Neuronal stem cell (in vitro differentiated cells): ENCODE measurements at places on chromosomes 3 and 15.
A peak's percentile ranks its signal among the peaks of the same experiment; 100 is the strongest.

GRCh38 chr3:44568561-44568960 is 13.6 kb downstream of the ZKSCAN7 start:
- H3K4me1 ChIP-seq, result no peaks in the 10 kb centered on the region
- no peak overlapping the region for H3K27ac ChIP-seq
- no peak for DNase-seq
- H3K27me3 ChIP-seq, result no peaks in the 10 kb centered on the region

GRCh38 chr15:67472957-67473356 is 48.0 kb upstream of the C15orf61 start:
- DNase-seq, result no peak
- no peaks in the 10 kb centered on the region for H3K36me3 ChIP-seq
- H3K4me1 ChIP-seq, result no peaks in the 10 kb centered on the region
- no peak overlapping the region for H3K27ac ChIP-seq
- H3K4me3 ChIP-seq, result no peak overlapping the region

DNA sequence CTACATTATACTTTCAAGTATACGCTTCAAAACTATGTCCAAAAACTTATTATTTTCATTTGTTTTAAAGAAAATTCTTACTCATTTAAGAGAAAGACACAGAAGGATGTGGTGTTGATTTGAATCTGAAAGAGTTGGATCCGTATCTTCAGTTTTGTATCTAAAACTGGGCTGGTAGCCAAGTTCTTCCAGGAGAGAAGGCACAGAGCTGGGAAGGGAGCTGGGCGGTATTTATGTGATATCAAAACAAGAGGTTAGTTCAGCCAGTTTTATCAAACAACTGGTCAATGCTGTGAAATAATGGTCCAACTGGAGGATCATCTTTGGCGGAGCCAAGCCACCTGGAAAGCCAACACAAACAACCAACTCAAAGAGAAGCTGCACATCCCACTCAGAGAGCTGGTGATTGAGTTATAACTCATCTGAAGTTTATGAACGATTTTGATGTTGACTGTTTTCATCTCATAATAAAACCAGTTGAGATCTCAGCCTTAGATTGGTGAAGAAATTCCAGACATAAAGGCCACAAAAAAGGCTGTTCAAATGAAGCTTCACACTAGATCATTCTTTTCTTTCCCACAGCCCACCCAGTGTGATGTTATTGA is 489.6 kb upstream of the RASGRP1 start:
- no peaks in the 10 kb centered on the region for H3K27me3 ChIP-seq
- no peak overlapping the region for H3K4me3 ChIP-seq
- DNase-seq, result no peak

- H3K27ac ChIP-seq, result no peak overlapping the region
- H3K27me3 ChIP-seq, result no peaks in the 10 kb centered on the region
- no peak for DNase-seq
- H3K36me3 ChIP-seq, result no peaks in the 10 kb centered on the region
- H3K4me1 ChIP-seq, result no peaks in the 10 kb centered on the region
Measured at GRCh38 chr3:70871909-70872656, 559.6 kb upstream of the MDFIC2 start.

- H3K36me3 ChIP-seq, result no peaks in the 10 kb centered on the region
- no peak overlapping the region for H3K4me3 ChIP-seq
- no peak for DNase-seq
- H3K27me3 ChIP-seq, result no peaks in the 10 kb centered on the region
Measured at GRCh38 chr15:68697711-68698690, 119.2 kb downstream of the CORO2B start.

GRCh38 chr3:42683875-42684598 is 1.3 kb upstream of the KLHL40 start:
- no peak for DNase-seq
- H3K36me3 ChIP-seq, result no peaks in the 10 kb centered on the region
- no peak overlapping the region for H3K4me3 ChIP-seq
- H3K27ac ChIP-seq, result no peak overlapping the region
- peaks cover 2% of the 10 kb centered on the region for H3K4me1 ChIP-seq

- peaks cover 8% of the 10 kb centered on the region for H3K4me1 ChIP-seq
- no peak overlapping the region for H3K27ac ChIP-seq
- peaks cover 4% of the 10 kb centered on the region for H3K36me3 ChIP-seq
- H3K4me3 ChIP-seq, result no peak overlapping the region
Measured at GRCh38 chr3:120693439-120694171, 11.6 kb upstream of the HGD start.

DNA sequence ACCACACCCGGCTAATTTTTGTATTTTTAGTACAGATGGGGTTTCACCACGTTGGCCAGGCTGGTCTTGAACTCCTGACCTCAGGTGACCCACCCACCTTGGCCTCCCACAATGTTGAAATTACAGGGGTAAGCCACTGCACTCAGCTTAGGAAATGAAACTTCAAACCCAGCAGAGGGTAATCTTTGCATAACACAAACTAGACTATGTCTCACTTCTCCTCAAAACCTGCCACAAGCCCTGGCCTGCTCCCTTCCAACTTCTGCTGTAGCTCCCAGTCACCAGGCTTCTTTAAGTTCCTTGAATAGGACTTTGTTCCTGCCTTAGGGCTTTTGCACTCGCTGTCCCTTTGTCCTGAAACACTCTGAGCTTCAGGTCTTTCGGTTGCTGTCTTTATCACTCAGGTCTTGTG is 39.2 kb upstream of the SEMA4B start:
- H3K27me3 ChIP-seq, result no peaks in the 10 kb centered on the region
- H3K36me3 ChIP-seq, result no peaks in the 10 kb centered on the region

DNA sequence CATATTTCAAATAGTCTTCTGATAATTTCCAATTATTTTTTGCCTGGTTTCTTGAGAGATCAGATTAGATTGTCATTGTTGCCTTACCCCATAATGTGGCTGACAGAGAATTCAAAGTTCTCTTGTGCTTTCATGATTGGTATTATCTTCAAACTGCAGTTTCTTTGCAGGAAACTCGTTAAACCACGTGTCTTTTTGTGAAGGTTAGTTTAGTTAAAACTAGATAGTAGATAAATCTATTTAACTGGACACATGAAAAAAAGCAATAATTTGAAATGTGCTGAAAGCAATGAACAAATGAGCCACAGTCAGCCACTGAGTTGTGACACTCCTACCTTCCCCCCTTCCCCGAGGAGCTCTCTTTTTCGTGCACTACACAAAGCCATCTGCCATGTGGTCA is 327.5 kb upstream of the UMPS start:
- no peaks in the 10 kb centered on the region for H3K27me3 ChIP-seq
- H3K4me3 ChIP-seq, result no peak overlapping the region
- peaks cover 16% of the 10 kb centered on the region for H3K36me3 ChIP-seq
- H3K27ac ChIP-seq, result no peak overlapping the region
- DNase-seq, result no peak
- peaks cover 18% of the 10 kb centered on the region for H3K4me1 ChIP-seq

GRCh38 chr3:19399356-19399755 is 251.0 kb downstream of the KCNH8 start:
- DNase-seq, result no peak
- no peak overlapping the region for H3K27ac ChIP-seq
- no peaks in the 10 kb centered on the region for H3K27me3 ChIP-seq
- no peak overlapping the region for H3K4me3 ChIP-seq

DNA sequence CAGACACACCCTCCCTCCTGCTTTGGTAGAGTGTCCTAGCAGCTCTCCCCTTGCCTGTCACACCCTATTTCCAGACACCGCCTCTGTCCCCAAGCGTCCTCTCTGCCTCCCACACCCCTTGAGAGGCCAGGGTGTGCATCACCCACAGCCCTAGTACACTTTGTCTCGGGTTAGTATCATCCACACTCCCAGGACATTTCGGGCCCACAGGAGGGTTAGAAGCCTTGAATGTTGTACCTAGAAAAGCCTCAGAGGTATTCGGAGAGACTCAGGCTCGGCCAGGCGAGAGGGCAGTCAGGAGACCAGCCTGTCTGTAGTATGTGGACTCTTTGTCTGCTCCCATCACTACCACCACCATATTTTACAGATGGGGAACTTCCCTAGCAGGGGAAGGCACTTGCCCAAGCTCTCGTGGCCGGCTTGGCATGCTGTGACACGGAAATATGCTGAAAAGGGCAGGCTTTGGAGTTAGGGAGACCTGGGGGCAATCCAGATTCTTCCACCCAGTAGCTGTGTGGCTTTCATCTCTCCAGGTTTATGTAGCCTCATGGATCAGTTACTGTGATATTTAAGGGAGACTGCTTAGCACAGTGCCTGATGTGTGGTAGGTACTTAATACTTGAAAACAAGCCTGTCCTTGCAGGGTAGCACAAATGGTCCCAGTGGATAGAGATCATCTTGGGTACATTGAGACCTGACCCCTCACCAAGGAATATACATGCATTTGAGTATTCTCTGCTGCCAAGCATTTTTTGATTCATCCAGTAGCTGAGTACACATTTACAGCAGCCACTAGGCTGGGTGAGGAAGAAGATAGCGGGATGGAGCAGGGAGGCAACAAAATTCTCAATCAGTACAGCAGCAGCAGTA is 1.4 kb downstream of the TMEM43 start:
- no peaks in the 10 kb centered on the region for H3K27me3 ChIP-seq
- H3K36me3 ChIP-seq, result peaks cover 61% of the 10 kb centered on the region
- no peak for DNase-seq
- peaks cover 12% of the 10 kb centered on the region for H3K4me1 ChIP-seq
- peak overlapping the region; percentile 88 for H3K4me3 ChIP-seq

GRCh38 chr3:117439812-117440211 is 730.2 kb downstream of the TUSC7 start:
- H3K36me3 ChIP-seq, result no peaks in the 10 kb centered on the region
- no peak overlapping the region for H3K27ac ChIP-seq
- no peaks in the 10 kb centered on the region for H3K4me1 ChIP-seq
- peak; percentile 39 for DNase-seq

DNA sequence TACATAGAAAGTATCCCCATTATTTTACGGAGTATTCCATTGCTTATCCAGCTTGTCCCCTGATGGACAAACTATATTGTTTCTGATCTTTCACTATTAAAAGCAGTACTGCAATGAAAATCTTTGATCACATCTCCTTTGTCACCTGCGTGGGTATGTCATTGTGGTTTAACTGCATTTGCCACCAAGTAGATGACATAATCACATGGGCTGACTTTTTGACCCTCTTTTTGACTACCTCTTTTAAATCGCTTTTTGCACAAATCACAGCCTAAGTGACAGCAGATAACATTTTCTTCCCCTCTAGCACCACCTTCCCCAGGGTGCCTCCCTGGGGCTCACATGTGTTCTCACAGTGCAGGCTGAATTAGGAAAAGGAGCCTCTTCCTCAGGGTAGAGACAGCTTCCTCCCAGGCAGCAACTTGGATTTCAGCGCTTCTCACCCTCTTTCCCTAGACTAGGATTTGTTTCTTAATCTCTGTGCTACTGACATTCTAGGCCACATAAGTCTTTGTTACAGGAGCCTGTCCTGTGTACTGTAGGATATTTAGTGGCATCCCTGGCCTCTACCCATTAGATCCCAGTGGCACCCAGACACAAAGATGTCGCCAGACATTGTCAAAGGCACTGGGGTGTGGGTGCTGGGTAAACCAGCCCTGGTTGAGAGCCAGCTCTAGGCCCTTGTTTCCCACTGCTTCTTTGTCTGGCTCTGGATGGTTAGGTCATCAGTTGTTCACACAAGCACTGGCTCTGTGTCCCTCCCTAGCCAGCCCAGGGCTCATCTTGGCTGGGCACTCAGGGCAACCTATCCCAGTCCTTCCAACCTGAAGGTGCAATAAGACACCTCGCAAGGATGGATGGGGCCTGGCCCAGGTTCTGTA is 1.3 kb upstream of the RBP1 start:
- H3K27me3 ChIP-seq, result peaks cover 45% of the 10 kb centered on the region
- no peak overlapping the region for H3K27ac ChIP-seq
- H3K36me3 ChIP-seq, result no peaks in the 10 kb centered on the region
- DNase-seq, result no peak

DNA sequence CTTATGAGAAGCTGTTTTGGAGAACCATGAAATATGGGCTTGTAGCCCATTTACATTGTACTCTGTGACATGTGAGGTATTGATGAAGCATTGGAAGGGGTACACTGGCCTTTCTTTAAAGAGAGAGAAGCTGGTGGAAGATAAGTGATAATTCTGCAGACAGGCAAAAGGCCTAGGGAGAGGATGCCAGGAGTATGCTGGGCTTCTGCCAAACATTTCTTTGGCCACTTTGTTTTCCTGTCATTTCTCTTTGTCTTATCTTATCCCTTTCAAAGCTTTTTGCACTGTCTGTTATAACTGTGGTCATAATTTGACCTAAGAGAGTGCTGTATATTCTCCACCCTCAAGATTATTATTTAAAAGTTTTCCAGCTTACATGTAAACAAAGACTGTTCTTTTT is 109.6 kb upstream of the SEMA6D start:
- H3K36me3 ChIP-seq, result no peaks in the 10 kb centered on the region
- H3K27ac ChIP-seq, result no peak overlapping the region
- no peak for DNase-seq
- no peak overlapping the region for H3K4me3 ChIP-seq

GRCh38 chr3:81863756-81864155 is 102.3 kb upstream of the GBE1 start:
- peaks cover 2% of the 10 kb centered on the region for H3K4me1 ChIP-seq
- DNase-seq, result no peak
- no peaks in the 10 kb centered on the region for H3K27me3 ChIP-seq
- no peak overlapping the region for H3K27ac ChIP-seq

DNA sequence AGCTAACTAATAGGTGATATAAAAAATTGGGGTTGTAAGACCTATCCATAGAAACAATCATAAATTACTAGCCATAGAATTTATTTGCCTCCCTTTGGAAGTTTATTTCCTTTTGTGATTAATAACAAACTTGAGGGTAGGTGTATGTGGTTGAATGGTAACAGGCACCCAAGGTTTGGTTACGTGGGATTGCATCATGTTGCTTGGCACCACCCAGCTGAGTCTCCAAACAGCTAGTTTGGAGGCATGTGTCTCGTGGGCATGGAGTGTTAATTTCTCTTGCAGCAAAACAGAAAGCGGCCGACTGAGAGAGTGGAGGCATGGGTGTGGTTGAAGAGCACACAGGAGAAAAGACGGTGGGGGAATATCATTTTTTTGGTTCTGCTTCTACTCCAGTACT is 441.4 kb downstream of the CNTN4 start:
- H3K4me1 ChIP-seq, result no peaks in the 10 kb centered on the region
- no peak for DNase-seq
- no peak overlapping the region for H3K27ac ChIP-seq
- no peaks in the 10 kb centered on the region for H3K27me3 ChIP-seq
- no peak overlapping the region for H3K4me3 ChIP-seq

DNA sequence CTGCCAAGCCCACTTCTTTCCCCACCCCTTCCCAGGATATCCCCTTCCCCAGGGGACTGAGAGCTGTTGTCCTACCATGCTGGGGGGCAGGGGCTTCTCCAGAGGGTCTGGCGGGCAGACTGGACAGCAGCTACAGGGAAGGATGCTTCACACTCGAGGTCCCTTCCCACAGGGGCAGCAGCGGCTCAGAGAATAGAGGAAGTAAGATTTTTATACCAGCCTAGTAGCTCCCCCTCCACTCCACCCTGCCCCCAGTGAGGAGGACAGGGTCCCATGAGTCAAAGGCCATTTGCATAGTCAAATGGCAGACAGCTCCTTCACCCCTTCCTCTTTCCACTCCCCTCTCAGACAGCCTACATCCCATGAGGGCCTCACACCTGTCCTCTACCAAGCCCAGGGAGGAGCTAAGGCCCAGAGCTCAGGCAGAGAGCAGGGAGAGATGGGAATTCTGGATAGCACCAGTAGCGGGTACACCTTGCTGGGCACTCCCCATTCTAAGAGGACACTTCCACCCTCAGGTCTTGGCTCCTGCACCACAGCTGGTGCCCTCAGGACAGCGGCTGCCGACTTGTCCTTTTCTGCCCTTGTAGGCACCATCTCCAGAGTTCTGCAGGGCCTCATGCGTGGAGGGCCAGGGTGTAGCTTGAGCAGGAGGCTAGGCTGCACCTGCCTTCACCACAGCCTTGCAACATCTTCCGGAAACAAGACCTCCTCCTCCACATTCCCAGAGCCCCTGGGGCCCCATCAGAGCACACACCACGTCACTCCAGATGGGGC is at the start of gene TLR9:
Gene TLR9 (minus strand): TSS at position 194 of the 777 bp plus-strand sequence. CDS start 116 bp downstream, at position 78.
- peaks cover 23% of the 10 kb centered on the region for H3K36me3 ChIP-seq
- no peak within 1 kb of the TSS for H3K27ac ChIP-seq
- H3K27me3 ChIP-seq, result no peaks in the 10 kb centered on the region
- DNase-seq, result no peak
- H3K4me3 ChIP-seq, result no peak within 1 kb of the TSS
